ENCODE measurements at places on chromosomes 5 and 9.

- DNase-seq = no peak
These were observed 32.2 kb downstream of the APTX start for GRCh38 chr9:32969270-32969669.

- no peak for DNase-seq
These were observed 297.8 kb downstream of the FBXL17 start for GRCh38 chr5:108084105-108084504.

- no peak for DNase-seq
These were observed 2.6 kb downstream of the CCDC180 start for GRCh38 chr9:97310023-97310422.

DNA sequence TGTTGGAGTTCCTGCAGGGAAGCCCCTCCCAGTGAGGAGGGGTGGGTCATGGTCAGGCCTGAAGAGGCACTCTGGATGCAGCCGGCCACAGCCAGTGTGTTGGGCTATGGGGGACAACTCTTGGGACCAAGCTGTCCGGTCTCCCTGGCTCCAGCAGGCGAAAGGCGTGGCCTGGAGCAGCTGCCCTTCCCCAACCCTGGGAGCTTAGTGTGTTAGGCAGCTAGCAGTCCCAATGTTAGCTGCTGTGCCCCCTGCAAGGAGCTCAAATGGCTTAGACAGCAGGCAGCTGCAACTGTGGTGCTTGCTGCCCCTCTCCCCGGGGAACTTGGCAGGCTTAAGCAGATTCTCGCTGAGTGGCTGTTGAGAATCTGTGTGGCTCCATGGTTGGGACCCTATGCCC lies 67.5 kb upstream of the ACTBL2 start:
- no peak for DNase-seq

- no peak for DNase-seq
These were observed 40.3 kb downstream of the SLC24A2 start for GRCh38 chr9:19748278-19749126.

DNA sequence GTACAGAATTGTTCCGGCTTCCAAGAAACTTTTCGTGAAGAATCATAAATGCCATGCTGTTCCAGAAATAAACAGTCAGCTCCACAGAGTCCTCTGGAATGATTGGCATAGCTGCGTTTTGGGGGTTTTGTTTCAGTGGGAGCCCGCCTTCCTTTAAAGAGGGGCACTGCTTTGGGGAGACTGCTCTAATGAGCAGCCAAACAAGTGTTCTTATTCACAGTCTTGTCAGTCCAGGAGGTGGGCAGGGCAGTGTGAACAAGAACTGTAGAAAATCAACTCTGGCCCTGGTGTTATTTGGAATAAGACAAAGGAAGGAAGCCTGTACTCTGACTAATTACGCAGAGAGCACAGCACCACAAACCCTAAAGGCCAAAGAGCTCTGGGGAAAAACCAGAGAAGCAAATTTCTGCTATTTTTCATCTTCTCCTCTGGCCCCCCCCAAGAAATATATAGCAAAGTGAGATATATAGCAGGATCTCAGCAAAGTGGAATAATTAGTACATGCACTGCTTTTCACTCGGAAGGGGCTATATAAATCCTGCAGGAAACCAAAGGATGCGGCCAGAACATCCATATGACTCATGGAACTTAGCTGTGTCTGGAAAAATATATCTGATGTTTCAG lies 92.9 kb downstream of the GLDC start:
- DNase-seq = no peak

- no peak for DNase-seq
These were observed 54.1 kb downstream of the MRPS30 start for GRCh38 chr5:44862808-44863207.

DNA sequence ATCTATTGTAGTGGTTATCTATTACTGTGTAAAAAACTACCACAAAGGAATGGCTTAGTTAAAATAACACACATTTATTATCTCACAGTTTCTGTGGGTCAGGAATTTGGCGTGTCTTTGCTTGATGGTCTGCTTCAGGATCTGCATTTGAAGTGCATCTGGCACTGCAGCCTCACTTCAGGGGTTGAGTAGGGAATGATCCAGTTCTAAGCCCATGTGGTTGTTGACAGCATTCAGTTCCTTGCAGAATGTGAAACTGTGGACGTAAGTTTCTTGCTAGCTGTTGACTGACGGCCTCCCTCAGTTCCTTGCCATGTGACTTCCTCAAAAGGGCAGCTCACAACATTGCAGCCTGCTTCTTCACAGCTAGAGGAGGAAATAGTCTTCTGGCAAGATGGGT lies 2.1 kb upstream of the OGN start:
- peak; percentile 26 for DNase-seq
